ENCODE measurements at places on chromosomes 12 and 14.

DNA sequence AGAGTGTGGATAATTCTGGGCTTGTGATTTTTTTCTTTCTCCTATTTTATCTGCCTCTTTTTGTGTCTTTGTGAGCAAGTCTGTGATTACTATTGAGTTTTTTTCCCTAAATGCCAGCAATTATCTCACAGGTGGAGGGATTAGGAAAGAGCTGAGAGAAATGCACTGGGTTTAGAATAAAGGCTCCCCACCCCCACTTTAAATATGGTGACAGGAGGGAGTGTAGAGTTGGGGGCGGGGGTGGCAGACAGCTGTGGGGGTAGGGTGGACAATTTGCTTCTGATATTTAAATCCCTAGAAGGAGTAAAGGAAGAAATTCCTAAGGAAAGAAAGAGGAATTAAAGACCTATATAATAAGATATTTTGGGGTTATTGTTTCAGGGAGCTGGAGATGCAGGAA, 145.9 kb downstream of the NRXN3 start:
- no peaks in the 10 kb centered on the region for H3K27me3 ChIP-seq
- no peaks in the 10 kb centered on the region for H3K36me3 ChIP-seq
- no peak overlapping the region for H3K27ac ChIP-seq
- DNase-seq = no peak
- peaks cover 8% of the 10 kb centered on the region for H3K4me1 ChIP-seq
- H3K4me3 ChIP-seq = no peak overlapping the region

- H3K4me1 ChIP-seq = peaks cover 19% of the 10 kb centered on the region
- H3K27me3 ChIP-seq = peaks cover 11% of the 10 kb centered on the region
- no peak overlapping the region for H3K27ac ChIP-seq
- H3K4me3 ChIP-seq = no peak overlapping the region
- DNase-seq = no peak
These were observed 3.1 kb upstream of the NFATC4 start for GRCh38 chr14:24364841-24365240.

DNA sequence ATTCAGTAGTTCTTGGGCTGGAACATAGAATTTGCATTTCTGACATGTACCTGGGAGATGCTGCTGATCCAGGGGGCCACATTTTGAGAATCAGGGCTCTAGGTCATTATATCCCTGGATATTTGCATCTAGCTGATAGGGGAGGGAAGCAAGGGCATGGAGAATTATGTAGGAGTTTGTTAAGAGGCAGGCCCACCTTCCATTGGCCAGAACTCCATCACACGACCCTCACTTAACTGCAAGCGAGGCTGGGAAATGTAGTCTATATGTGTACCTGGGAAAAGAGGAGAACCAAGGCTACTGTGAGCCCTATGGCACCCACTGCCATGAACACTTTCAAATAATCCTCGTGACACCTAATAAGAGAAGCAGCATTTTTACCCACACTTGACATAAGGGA, 657.6 kb downstream of the MED13L start:
- H3K4me3 ChIP-seq = no peak overlapping the region
- H3K4me1 ChIP-seq = no peaks in the 10 kb centered on the region
- DNase-seq = no peak
- no peak overlapping the region for H3K27ac ChIP-seq

DNA sequence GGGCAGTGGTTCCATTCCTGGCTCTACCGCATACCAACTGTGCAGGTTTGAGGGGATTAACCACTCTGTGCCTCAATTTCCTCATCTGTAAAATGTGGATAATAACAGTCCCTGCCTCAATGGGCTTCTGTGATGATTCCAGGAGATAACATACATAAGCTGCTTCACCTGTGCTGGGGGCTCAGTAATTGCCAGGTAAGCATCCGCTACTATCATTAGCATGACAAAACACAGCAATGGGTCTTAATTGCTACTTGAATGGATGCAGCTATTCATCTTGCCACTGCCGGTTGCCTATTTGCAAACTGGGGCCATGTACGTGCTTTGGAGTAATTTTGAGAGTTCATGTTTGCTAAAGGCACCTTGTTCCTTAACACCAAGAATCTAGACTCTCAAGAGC, 132.6 kb downstream of the TMEM132D start:
- H3K27ac ChIP-seq = no peak overlapping the region
- H3K27me3 ChIP-seq = peaks cover 2% of the 10 kb centered on the region
- H3K4me3 ChIP-seq = no peak overlapping the region
- H3K4me1 ChIP-seq = no peaks in the 10 kb centered on the region
- DNase-seq = no peak

- no peak for DNase-seq
- H3K4me1 ChIP-seq = peaks cover 5% of the 10 kb centered on the region
- peaks cover 3% of the 10 kb centered on the region for H3K36me3 ChIP-seq
- H3K27me3 ChIP-seq = peaks cover 7% of the 10 kb centered on the region
- H3K4me3 ChIP-seq = no peak overlapping the region
These were observed 316.6 kb upstream of the RTL1 start for GRCh38 chr14:101219896-101220703.

GRCh38 chr12:131640525-131640924, 70.4 kb upstream of the SFSWAP start:
- peaks cover 5% of the 10 kb centered on the region for H3K27me3 ChIP-seq
- DNase-seq = no peak
- no peak overlapping the region for H3K4me3 ChIP-seq
- no peak overlapping the region for H3K27ac ChIP-seq

DNA sequence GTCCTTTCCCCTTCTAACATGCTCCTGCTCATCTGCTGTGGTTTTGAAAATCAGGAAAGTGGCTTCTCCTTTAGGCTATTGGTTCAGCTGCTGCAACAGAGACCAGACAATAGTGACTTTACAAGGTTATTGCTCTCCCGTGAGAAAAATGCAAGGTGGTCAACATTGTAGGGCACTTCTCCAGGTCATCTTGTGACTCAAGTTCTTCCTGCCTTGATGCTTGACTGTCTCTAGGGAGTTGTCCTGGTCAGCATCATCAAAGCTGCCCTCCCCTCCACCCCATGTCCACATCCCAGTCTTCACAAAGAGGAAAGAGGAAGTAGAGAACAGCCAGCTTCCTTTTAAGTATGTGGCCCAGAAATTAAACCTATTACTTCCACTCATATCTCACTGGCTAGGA, 3.9 kb upstream of the TMEM63C start:
- no peak for DNase-seq
- H3K4me3 ChIP-seq = no peak overlapping the region
- peaks cover 3% of the 10 kb centered on the region for H3K27me3 ChIP-seq
- peak overlapping the region; percentile 62 for H3K27ac ChIP-seq
- H3K36me3 ChIP-seq = peaks cover 5% of the 10 kb centered on the region
- H3K4me1 ChIP-seq = peaks cover 11% of the 10 kb centered on the region

DNA sequence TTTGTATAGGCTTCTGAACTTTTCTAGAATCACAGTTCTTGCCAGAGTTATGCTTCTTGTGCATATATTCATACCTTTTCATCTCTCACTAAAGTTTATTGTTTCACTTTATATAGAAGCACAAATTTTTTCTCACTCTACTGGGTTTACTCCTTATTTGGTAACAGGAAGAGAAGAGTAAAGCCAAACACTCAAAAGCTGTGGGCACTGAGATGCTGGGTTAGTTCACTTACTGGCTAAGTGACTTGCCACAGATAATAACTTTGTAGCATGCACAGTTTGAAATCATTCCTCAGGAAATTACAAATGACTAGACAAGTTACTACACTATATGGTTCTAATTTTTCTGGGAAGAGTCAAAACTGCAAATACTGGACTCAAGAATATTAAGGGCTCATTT, 7.8 kb downstream of the HIGD1C start:
- H3K36me3 ChIP-seq = no peaks in the 10 kb centered on the region
- no peak overlapping the region for H3K27ac ChIP-seq
- no peak overlapping the region for H3K4me3 ChIP-seq
- no peaks in the 10 kb centered on the region for H3K4me1 ChIP-seq
- DNase-seq = no peak
- H3K27me3 ChIP-seq = peaks cover 2% of the 10 kb centered on the region

GRCh38 chr14:105855246-105855892, 329.0 kb downstream of the TMEM121 start:
- H3K36me3 ChIP-seq = peaks cover 22% of the 10 kb centered on the region
- peak overlapping the region; percentile 51 for H3K4me3 ChIP-seq
- peaks cover 24% of the 10 kb centered on the region for H3K27me3 ChIP-seq
- peak overlapping the region; percentile 74 for H3K27ac ChIP-seq
- no peak for DNase-seq

GRCh38 chr14:69443296-69443805, 41.2 kb upstream of the PLEKHD1 start:
- no peak overlapping the region for H3K27ac ChIP-seq
- H3K36me3 ChIP-seq = peaks cover 3% of the 10 kb centered on the region
- H3K27me3 ChIP-seq = no peaks in the 10 kb centered on the region
- no peak for DNase-seq
- H3K4me3 ChIP-seq = no peak overlapping the region

DNA sequence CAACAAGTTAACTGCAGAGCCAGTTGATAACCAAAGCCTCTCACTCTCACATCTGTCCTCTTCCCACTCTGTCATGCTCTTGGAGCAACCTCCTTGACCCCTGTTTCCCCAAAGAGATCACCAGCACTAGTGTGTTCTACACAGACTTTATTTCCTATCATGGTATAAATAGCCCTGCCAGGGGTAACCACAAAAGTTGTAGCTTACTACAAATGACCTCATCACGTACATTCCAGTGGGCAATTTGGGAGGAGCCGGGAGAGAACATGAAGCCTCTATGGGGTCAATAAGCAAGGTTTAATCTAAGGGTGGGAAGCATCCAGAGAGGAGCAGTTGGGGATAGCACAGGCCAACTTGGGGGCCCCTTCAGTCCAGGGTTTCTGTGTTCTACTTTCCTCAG, 186.5 kb downstream of the KCNA5 start:
- no peak overlapping the region for H3K4me3 ChIP-seq
- no peak overlapping the region for H3K27ac ChIP-seq
- no peaks in the 10 kb centered on the region for H3K4me1 ChIP-seq
- H3K36me3 ChIP-seq = peaks cover 9% of the 10 kb centered on the region

GRCh38 chr12:85279449-85280164, 413 bp upstream of the ALX1 start:
- peaks cover 19% of the 10 kb centered on the region for H3K4me1 ChIP-seq
- no peaks in the 10 kb centered on the region for H3K36me3 ChIP-seq
- H3K27ac ChIP-seq = no peak overlapping the region
- peak overlapping the region; percentile 98 for H3K4me3 ChIP-seq
- peaks cover 22% of the 10 kb centered on the region for H3K27me3 ChIP-seq
- peak; percentile 45 for DNase-seq

- no peaks in the 10 kb centered on the region for H3K27me3 ChIP-seq
- no peak overlapping the region for H3K27ac ChIP-seq
- no peak overlapping the region for H3K4me3 ChIP-seq
- peaks cover 4% of the 10 kb centered on the region for H3K4me1 ChIP-seq
- DNase-seq = no peak
- H3K36me3 ChIP-seq = peaks cover 4% of the 10 kb centered on the region
These were observed 345.8 kb downstream of the RPS29 start for GRCh38 chr14:49240383-49240782.

DNA sequence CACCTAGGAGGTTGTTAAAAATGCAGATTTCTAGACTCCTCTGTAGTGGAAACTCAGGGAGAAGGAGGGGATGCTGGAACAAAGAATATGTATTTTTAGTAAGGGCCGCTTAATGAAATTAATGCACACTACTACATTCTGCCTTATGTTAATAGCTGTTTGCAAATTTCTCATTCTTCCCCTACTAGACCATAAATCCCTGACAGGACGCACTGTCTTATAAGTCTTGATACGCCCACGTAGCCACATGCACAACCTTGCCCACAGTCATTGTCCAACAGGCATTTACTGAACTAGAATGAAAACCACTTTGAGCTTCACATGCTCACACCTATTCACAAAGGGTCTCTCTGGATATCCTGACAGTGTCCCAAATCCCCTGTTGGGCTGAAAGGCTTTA, 10.5 kb downstream of the KRT2 start:
- H3K27ac ChIP-seq = no peak overlapping the region
- H3K36me3 ChIP-seq = no peaks in the 10 kb centered on the region
- no peaks in the 10 kb centered on the region for H3K27me3 ChIP-seq
- no peak overlapping the region for H3K4me3 ChIP-seq

- no peak overlapping the region for H3K4me3 ChIP-seq
- H3K36me3 ChIP-seq = peaks cover 12% of the 10 kb centered on the region
- peaks cover 18% of the 10 kb centered on the region for H3K4me1 ChIP-seq
- H3K27me3 ChIP-seq = peaks cover 2% of the 10 kb centered on the region
These were observed 8.9 kb downstream of the BICD1 start for GRCh38 chr12:32115404-32116104.

GRCh38 chr14:92934196-92935085, 11.5 kb downstream of the CHGA start:
- no peaks in the 10 kb centered on the region for H3K4me1 ChIP-seq
- no peak overlapping the region for H3K27ac ChIP-seq
- peaks cover 6% of the 10 kb centered on the region for H3K36me3 ChIP-seq
- no peak overlapping the region for H3K4me3 ChIP-seq
- peaks cover 4% of the 10 kb centered on the region for H3K27me3 ChIP-seq

- no peak overlapping the region for H3K4me3 ChIP-seq
- H3K36me3 ChIP-seq = no peaks in the 10 kb centered on the region
- no peak for DNase-seq
- peaks cover 8% of the 10 kb centered on the region for H3K4me1 ChIP-seq
These were observed 188.4 kb upstream of the PWP1 start for GRCh38 chr12:107497231-107497630.

Data from endothelial cell (in vitro differentiated cells).